Sciatic nerve (tissue), 2 donors: ENCODE measurements at places on chromosomes 2 and 18. TPM values are rescaled to one million over a fixed set of nuclear protein-coding genes. Genes with fewer than 3 reads are reported as not detected.

DNA sequence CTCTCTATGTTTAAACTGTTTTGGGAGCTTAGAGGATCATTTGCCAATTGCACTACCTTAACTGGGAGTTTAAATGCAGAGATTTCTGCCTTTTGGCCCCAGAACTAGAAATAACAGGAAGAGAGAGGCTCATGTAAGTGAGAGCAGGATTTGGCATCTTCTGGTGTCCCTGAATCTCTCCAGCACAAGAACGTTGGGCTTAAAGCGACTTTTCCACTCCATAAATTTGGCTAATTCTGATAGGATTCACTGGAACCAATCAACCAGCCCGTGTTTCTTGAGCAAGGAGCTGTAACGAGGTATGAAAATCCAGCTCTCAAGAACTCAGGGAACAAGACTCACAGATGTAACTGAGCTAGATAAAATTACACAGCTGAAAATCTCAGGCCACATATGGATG lies 181.0 kb downstream of the C1D start:
- no peak for DNase-seq

DNA sequence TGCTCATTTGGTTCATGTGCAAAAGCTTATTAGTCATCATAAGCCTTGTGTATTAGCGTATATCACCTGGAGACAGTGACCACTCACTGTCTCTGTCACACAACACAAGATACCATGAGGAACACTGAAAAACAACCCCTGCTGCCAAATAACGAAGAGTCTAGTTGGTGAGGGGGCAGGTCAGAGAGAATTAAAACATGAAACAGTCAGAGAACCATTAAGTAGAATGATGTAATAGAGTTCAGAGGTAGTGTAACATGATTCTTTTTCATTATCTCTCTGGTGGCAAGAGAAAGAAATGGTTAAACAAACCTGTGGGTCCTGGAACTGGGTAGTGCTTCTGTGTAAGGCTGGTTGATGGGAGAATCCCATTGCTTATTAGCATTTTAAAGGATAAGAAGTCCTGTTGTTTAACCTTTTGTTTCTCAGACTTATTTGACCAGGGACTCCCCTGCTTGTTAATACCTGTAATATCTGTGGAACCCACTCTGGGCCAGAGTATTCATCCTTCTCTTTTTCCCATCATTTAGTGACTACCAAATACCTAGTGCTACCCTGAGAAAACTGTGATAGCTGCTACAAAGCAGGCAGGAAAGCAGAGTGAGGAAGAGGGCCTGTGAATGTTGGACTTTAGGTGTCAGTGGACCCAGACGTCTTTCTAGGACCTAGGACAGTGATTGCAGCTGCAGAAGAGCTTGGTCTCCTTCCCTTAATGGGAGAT lies 38.0 kb downstream of the PTRHD1 start:
- no peak for DNase-seq

DNA sequence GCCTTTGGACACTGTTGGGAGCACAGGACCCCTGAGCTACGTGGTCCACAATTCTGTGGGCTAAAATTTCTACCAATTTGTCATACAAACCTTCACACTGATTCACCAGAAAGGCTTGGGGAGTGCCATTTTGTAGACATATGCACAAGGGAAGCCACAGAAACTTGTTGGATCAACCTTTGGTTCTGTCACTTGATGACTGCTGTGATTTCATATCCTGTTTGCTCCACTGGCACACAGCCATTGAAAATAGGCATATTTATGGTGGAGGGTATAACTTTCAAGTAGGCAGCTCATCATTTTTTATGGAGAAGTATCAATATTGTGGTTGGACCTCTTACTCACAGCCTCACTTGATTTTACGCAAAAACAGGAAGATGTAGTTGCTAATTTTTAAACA lies 10.5 kb downstream of the NAPG start:
- no peak for DNase-seq

GRCh38 chr2:228681426-228681825 lies 499.9 kb upstream of the SPHKAP start:
- no peak for DNase-seq

SH3RF3 gene
- total RNA-seq, result 6.4 TPM

DNA sequence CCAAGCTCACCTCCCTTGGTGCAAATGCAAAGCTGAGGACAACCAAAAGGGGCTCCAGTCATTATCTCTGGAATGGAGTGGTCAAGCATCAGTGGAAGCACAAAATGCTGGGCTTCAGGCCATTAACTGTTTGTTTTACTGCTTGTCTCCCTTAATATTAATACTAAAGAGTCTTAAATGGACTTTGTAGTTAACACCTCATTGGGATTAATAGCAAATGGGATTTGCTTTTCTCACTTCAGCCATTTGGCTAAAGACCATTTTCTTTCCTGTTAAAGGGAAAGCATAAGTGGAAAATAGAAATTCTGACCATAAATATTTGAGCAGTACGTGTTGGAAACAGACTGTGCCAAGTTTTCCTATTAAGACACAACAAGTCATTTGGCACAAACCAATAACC lies 154.4 kb downstream of the DNER start:
- DNase-seq, result no peak

- DNase-seq, result no peak
Observed at GRCh38 chr2:219939647-219940046, 312.2 kb downstream of the SLC4A3 start.

DNA sequence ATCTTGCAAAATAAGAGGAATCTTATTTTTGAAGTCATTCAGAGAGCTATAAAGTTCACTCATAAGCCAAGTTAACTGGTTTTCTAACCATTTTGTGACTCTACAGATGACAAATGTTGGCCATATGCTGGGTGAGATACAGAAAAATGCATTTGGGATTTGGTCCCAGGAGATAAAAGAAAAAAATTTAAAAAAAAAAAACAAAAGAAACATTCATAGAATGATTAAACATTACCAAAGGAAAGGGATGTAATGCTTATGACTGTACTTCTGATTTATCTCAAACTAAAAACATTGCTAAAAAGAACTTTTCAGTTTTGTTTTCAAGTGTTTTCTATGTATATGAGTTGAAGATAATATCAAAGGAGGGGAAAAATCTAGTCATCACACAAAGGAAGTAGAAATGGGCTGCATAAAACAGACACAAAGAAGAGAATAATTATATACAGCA lies 43.1 kb downstream of the PELI1 start:
- DNase-seq, result no peak

GREB1L gene
- total RNA-seq, result 2.0 TPM

CIB4 gene
- not detected for total RNA-seq

NDUFB3 gene
- total RNA-seq, result 49.6 TPM

EFR3B gene
- 13.2 TPM for total RNA-seq

ALPP gene
- total RNA-seq, result not detected

DPP10 gene
- 2.2 TPM for total RNA-seq

TEKT4 gene
- not detected for total RNA-seq

DNA sequence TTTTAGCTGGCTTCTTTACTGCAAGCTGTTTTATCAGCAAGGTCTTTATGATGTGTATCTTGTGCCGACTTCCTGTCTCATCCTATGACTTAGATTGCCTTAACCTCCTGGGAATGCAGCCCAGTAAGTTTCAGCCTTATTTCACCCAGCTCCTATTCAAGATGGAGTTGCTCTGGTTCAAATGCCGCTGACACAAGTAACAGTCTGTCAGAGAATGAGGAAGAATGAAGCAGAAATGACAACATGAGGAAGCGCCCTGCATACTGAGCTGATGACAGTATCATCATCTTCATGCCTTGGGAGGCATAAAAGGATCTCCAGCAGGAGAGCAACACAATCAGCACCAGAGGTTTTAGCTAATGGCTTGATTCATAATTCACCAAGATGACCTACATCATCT lies 309.4 kb downstream of the NBAS start:
- DNase-seq, result no peak

CD302 gene
- total RNA-seq, result 47.1 TPM

DNA sequence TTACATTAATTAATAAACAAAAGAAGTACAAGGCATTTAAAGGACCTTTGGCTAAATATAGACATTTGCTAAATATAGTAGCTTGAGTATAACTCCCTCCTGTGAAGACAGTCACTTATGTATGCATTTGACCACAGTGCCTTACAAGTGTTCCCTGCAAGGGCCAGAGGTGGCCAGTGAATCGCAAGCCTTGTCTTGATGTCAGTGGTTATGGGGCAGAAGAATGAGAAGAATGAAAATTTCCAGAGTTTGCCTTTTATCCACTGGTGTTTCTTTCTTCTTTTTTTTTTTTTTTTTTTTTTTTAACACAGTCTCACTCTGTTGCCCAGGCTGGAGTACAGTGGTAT lies 1.8 kb downstream of the LRRFIP1 start:
- DNase-seq, result no peak

- no peak for DNase-seq
Observed at GRCh38 chr2:152564754-152565551, 152.3 kb downstream of the PRPF40A start.

TUBB8B gene
- not detected for total RNA-seq

MC2R gene
- not detected for total RNA-seq

DNA sequence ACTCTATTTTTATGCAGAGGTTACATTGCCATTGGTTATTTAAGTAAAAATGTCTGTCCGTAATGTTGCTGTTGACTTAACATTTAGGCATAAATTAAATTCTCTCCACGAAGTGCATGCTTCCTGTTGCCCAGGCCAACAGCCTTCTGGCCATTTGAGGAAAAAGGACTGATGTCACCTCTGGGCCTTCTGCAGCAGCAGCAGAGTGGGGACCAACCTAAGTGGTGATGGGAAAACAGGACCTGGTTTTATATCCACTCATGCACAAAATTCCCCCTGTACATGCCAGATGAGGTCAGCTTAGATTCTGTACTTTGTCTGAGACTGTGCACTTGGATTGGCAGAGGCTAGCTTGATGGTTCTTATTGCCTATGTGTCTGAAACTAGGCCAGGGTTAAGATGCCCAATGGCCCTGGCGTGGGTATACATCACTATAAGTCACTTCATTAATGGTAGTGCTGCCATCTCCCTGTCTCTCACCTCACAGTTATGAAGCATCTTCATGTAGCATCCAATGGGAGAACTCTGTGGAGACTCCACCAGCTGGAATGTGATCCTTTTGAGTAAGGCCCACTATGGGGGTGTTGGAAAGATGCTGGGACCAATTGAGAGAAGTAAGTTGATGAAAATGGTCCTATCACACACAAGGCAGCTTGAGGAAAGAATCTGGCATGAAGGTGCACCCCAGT lies 4.4 kb downstream of the ARHGAP25 start:
- no peak for DNase-seq

- no peak for DNase-seq
Observed at GRCh38 chr2:26521054-26521912, 43.4 kb upstream of the OTOF start.

RESP18 gene
- total RNA-seq, result not detected

DNA sequence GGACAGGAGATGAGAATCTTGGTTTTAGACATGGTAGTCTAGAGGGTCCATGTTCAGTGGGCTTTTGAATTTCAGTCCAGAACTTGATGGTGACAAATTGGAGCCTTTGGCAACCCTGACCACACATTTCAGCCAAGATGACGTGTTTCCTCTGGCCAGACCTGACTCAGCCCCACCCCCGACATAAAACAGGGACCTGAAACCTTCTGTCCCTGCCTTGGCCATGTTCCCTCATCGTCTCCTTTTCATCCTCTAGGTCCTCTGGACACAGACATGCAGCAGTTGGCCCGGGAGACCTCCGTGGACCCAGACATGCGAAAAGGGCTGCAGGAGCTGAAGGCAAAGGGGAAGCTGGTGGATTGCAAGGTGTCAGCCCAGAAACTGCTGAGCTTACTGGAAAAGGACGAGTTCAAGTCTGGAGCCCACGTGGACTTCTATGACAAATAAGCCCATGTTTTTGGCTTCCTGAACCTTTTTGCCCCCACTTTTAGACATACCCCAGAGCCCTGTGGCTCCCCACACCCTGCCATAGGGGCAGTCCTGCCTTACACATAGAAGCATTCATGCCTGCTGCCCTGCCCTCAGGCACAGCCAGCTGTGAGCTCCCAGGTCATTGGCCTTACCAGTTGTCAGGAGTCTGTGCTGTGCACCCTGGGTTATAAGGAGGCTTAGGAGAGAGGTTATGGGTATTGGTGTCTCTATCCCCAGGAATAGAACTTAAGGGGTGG lies 4.0 kb downstream of the SPR start:
- DNase-seq, result no peak

DNA sequence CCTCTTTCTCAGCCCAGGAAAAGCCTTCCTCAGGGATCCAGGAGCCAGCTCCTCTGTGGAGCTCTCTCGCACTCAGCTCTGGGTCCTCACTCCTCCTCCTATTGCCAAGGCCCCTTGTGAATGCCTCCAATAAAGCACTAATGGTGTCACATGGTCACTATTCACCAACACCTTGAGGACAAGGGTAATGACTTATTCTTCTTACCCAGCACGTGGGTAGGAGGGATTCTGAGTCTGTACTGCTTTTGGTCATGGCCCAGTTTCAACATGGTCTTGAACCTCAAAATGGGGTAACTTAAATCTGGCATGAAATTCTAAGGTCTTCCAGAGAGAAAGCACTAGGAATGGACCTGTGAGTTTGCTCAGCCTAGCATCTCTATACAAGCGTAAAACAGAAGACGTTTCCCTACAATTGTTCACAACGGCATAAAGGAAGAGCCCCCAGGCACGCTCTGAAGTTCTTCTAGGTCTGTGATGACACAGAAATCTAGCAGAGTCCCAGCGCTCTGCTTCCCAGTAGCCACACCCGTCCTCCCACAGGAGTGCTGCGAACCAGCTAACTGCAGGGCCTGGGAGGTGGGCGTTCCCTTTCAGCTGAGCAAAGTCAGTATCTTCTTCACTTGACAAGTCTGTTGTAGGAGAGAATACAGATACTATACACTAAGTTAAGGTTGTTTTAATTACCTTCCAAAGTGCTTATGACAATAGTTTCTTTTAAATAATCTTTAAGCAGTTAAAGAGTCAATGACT lies 14.6 kb upstream of the KIDINS220 start:
- no peak for DNase-seq

DNA sequence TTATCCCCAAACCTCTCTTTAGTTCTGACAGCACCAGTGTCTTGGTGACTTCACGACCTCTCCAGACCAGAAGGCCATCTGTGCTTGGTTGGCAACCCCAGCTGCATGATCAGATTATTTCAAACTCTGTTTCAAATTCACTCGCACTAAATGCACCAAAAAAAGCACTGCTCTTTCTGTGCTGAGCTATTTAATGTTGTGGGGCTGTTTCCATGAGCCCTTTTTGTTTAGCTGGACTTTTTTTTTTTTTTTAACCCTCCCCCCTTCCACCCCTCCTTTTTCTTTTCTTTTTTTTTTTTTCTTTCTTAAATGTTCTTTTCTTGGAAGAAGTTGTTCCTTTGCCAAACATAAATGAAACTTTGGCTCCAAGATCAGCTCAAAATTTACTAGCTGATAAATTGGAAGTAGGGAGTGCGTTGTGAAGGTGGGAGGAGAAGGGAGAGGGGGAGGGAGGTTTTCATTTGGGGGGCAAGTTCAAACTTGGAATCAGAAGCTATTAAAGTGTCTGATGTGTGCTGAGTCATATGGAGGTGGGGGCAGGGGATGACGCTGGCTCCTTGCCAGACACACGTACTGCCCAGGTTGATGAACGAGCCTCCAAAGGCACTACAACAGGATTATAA lies 543.0 kb upstream of the TNP1 start:
- DNase-seq, result peak; percentile 65
